Urinary bladder (tissue), 4 donors: ENCODE measurements at places on chromosomes 1 and 21.

DNA sequence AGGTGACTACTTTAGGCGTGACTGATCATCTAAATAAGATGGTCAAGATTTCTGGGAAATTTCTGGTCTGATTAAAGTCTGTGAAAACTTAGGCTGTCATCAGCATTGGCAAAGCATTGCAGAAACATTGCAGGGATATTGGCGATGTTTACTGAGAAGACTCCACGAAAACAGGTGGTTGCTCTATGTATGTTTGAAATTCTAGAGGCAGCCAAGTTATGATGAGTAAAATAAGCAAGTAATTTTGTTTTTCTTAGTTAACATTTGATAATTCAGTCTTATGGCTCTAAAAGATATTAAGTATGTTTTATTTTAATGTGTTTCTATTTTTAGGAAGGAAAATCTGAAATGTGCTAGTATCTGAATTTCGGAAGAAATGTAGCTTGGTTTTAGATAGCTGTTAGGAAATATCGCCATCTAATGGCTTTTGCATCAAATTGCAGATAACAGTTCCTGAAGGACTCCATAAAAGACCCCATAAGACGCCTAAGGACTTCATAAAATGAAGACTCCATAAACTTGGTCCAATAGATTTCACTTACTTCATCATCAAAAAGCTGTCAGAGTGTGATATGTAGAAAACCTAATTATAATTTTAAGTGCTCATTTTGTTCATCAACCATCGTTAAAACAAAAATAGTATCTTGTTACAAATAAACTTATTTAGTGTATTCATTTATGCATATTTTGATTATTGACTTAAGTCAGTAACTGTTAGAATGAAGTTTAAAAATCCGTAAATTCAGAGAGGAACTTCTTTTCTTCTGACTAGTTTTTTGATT lies 344.6 kb downstream of the RYR2 start:
- peak; percentile 11 for DNase-seq

GRCh38 chr1:178258536-178258935 lies 164.6 kb downstream of the RASAL2 start:
- DNase-seq: no peak

GRCh38 chr1:18855573-18855972 lies 3.9 kb downstream of the TAS1R2 start:
- DNase-seq: no peak

DNA sequence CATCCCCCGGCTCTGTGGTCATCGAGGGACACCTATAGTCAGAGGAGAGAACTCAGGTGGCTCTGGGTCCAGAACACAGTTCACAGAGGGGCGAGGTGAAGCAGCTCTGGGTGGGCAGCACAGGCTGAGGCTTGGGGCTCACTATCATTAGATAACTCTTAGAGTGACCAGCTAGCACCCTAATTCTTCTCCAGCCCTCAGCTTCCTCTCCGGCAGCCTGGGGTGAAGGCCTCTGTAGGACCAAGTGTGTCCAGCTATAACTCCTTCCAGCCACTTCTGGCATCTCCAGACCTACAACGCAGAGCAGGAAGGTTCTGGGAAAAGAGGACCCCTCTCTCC lies 1.4 kb downstream of the ARTN start:
- DNase-seq: no peak

DNA sequence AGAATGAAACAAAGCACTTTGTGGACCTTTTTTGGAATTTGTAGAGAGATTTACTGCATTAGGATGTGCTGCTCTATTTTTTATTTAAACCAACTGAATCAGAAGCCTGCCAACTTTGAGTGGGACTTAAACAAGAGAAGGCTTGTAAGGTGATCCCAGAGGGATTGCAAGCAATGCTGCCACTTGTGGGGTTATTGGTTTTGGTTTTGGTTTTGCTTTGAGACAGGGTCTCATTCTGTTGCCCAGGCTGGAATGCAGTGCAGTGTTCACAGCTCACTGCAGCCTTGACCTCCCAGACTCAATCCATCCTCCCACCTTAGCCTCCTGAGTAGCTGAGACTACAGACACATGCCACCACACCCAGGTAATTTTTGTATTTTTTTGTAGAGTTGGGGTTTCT lies 32.2 kb upstream of the GNG5 start:
- no peak for DNase-seq

DNA sequence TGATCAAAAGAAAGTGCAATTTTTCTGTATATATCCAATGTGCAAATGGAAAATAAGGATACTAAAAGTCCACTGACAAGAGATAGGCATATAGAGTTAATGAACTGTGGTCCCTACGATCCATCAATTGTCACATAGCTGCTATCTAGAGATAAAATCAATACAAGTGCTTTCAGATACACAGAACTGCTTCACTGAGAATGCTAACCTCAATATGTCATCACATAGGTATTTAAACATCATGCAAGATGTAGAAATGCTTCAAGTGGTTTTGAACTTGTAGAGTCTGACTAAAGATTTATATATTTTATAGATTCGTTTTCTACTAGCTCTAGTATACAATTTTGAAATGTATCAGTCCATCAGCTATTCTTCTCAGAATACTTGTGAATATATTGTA lies 1604.7 kb downstream of the PLA2G4A start:
- DNase-seq: no peak

GRCh38 chr1:118335331-118335732 lies 150.3 kb upstream of the SPAG17 start:
- no peak for DNase-seq

DNA sequence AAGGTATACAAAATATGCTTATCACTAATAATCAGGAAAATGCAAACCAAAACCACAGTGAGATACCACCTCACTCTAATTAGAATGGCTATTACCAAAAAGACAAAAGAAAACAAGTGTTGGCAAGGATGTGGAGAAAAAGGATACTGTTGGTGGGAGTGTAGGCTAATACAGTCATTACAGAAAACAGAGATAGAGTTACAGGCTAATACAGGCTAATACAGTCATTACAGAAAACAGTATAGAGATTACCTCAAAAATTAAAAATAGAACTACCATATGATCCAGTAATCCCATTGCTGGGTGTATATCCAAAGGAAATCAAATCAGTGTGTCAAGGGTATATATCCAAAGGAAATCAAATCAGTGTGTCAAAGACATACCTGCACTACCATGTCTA lies 238.4 kb downstream of the PLPP3 start:
- DNase-seq: no peak
